ENCODE measurements at places on chromosomes 3 and 15.

GRCh38 chr3:21750831-21751391, at the start of gene ZNF385D:
ZNF385D (minus strand) TSS chr3:21751210; CDS start chr3:21750916, 294 bp downstream.
- DNase-seq, result no peak

DNA sequence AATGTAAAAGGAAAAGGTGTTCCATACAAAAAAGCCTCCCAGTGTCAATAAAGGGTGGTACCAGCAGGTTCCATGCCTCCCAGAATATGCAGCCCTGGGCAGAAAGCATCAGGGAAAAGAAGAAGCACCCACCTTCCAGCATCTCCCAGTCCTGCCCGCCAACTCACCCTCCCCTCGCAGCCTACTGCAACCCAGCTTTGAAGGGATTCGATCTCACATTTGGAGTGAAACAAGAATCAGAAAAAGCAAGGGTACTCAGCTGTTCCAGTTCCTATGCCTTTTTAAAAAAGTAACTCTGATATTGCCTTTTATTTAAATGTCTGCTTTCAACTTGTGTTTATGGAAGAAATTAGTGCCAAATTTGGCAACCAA, 166.9 kb downstream of the ADAMTS17 start:
- no peak for DNase-seq

GRCh38 chr15:37077623-37078351, 22.6 kb downstream of the MEIS2 start:
- no peak for DNase-seq

- DNase-seq, result no peak
Measured at GRCh38 chr15:95091444-95091843, 860.1 kb downstream of the MCTP2 start.

GRCh38 chr15:54567408-54568035, 589.3 kb downstream of the UNC13C start:
- DNase-seq, result no peak

DNA sequence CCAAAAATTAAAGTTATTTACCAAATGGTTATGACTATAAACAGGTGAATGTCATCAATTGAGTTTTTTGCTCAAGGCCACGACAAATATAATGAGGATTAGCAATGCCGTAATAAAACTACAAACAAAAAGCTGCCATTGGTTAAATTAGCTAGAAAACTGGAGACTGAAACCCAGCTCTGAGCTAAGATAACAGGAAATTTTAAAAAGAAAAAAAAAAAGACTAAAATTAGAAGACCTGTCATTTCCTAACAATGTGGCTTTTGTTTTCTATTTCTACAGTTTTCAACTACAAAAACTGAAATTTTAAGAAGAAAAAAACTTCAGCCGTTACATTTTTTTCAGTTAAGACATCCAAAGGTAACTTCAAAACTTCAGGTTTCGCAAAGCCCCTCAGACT, 9.7 kb downstream of the SLC12A6 start:
- DNase-seq, result no peak

DNA sequence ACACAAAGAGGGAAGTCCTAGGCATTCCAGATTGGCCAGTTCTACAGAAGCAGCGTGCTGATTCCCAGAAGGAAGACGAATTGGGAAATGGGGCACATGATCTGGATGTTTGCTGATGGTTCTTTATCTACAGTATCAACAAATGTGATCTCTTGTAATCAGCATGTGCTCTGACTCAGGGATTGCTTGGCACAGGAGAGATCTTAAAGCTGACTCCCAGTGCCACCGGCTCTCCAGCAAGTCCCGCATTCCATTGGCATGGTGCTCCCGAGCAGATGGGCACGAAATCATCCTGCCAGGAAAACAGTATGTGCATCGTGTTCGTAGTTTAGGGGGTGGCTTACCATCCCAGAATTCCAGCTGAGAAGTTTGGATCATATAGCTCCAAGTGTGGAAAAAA, 259.9 kb upstream of the NR2F2 start:
- no peak for DNase-seq

- DNase-seq, result no peak
Measured at GRCh38 chr15:58081456-58081855, 15.9 kb upstream of the ALDH1A2 start.

DNA sequence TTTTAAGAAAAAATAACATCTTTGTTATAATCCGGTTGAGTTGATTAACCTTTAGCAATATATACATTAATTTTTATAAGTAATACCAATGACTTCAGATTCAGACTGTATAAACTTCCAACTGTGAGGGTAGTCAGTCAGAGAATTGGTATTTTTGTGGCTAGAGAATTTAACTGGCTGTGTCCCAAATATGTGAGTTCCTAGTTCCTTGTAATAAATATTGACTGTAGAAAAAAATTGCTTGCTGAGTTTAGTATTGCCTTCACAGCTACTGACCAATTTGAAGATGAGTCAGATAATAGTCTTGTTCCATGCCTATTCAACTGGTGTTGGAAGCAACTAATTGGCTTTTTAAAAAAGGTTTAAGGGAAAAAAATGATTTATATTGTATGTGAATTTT, 210.8 kb downstream of the GAP43 start:
- DNase-seq, result no peak

All from central memory CD4-positive, alpha-beta T cell (primary cell).